HFFc6 (cell line): ENCODE measurements at places on chromosomes 1 and 21.
A peak's percentile ranks its signal among the peaks of the same experiment; 100 is the strongest.

GRCh38 chr21:33116676-33117075 lies 46.7 kb downstream of the OLIG1 start:
- no peak for DNase-seq

DNA sequence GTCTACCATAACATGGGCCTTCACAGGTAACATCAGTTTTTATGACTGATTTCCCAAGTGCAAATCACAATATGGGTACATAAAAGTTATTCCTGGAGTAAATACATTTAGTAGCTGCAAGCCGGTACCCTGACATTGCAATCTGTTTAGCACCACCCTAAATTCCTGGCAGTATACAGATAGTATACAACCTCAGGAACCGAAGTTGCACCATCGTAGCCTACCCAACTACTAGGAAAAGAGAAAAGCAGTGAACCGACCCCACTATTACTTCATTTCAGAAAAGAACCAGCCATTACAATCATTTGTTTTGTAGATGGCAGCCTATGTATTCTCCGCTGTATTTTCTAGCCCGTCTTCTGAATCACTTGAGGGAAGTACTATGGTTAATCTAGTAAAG lies 1.1 kb downstream of the ADIPOR1 start:
- DNase-seq, result no peak

GRCh38 chr1:92538413-92539061 lies 51.8 kb upstream of the GFI1 start:
- DNase-seq, result peak; percentile 40

DNA sequence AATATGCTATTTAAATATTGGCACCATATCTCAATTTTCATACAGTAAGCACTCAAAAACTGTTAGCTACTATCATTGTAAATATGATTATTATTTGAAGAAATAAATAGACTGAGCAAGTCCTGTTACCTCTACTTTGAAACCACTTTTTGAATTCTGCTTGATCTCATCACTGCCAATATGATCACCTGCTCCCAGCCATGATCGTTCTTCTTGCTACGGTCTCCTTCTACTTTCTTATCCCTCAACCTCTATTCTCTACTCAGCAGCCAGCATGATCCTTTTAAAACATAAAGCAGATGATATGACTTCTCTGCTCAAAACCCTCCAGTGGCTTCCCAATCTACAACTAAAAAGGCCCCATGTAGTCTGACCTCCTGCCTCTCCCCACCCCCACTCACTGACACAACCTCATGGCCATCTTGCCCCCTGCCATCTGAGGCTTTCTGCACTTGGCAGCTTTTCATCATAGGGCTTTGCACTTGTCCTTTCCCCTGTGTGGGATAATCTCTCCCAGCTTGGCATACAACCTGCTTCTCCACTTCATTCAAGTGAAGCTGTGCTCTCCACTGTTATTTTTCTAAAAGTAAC lies 27.2 kb downstream of the CD34 start:
- no peak for DNase-seq

DNA sequence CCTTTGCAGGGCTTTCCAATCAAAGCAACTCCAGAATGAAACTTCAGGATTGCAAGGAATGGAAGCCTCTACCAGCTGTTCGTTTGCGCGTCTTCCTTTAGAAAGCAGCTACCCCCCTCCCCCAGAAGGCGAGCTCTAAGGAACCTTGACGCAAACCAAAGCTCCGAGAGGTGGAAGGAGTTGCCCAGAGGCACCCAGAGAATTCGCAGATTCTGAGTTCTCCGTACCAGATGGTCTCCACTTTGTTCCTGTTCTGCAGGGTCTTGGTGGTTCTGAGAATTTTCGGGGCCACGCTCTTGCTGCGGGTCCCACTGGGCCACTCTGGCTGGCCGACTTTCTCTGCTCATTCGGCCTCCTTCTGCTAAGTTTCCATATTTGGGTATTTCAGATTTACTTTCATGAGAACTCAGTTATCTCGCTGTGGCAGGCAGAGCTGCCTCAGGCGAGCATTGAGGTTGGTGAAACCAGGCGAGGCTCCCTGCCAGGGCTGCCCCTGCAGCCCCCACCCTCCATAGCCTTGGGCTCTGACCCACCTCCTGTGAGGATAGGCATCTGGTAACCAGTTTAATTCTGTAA lies 801 bp downstream of the TRAF5 start:
- peak; percentile 49 for DNase-seq

DNA sequence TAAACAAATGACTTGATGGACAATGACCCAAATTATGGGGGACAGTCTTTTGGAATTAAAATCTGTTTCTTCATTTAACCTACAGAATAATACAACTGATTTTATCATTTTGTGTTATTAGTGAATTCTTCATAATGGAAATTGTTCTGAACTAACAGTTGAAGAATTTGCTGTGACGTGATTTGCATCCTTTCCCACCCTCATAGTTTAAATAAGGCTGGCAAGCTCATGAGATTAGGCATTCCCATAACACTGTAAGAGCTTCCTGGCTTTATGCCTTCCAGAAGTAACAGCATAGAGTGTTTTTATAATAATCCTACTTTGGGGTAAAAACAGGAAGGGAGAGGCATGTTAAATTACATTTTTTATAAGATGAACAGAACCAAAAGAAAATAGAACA lies 95.7 kb downstream of the ATP6V1G3 start:
- DNase-seq, result peak; percentile 65

- DNase-seq, result peak; percentile 19
Observed at GRCh38 chr1:7218210-7218832, 433.1 kb downstream of the CAMTA1 start.

DNA sequence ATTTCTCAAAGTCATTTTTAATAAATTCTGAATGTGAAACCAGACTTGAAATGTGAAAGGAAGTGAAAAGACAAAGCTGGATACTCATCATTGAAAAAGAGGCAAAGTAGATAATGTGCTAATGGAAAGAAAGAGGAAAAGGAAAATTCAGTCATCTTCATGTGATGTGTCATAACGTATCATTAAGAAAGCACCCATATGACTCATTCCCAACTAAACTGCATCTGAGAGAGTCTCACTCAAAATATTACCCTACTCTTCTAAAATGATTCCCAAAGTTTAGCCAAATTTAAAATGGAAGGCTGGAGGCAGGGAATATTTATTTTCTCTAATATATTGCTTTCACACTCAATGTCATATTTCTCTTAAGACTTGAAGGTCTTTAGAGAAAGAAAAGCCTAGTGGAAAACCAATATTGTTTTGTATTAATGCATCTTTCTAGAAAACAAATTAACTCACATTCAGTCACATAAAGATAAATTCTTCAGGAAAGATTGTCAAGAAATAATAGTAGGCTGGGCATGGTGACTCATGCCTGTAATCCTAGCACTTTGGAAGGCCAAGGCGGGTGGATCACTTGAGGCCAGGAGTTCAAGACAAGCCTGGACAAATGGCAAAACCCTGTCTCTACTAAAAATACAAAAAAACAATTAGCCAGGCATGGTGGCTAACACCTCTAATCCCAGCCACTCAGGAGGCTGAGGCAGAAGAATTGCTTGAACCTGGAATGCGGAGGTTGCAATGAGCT lies 129.9 kb downstream of the SLC30A10 start:
- DNase-seq, result peak; percentile 30

GRCh38 chr1:17075470-17076255 lies 21.8 kb upstream of the SDHB start:
- no peak for DNase-seq

- DNase-seq, result no peak
Observed at GRCh38 chr1:22888320-22889075, 84.2 kb downstream of the LACTBL1 start.

GRCh38 chr21:36004441-36004840 lies 55.9 kb downstream of the SETD4 start:
- peak; percentile 15 for DNase-seq

- DNase-seq, result no peak
Observed at GRCh38 chr21:26748066-26748465, 97.1 kb downstream of the ADAMTS1 start.

GRCh38 chr1:30852026-30852425 lies 56.5 kb downstream of the SDC3 start:
- no peak for DNase-seq

GRCh38 chr1:79920960-79921669 lies 914.6 kb upstream of the ADGRL4 start:
- DNase-seq, result no peak

DNA sequence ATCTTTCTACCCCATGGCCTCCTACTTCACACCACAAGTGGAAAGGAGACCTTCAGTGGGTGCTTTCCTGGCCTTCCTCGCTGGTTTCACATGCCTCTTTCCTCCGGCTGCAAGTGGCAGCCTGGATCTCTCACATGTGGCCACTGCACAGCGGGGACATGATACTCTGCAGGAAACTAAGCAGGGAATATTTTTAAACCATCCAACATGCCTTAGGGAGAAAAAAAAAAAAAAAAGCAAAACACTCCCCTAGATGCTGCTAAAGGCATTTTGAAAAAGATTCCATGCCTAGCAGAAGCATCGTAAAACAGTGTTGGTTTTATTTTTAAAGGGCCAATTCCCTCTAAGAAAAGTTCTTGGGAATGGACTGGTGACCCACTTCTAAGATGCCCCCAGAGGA lies 12.2 kb upstream of the GJA5 start:
- DNase-seq, result peak; percentile 3

- no peak for DNase-seq
Observed at GRCh38 chr1:183090391-183091006, 67.3 kb downstream of the LAMC1 start.

DNA sequence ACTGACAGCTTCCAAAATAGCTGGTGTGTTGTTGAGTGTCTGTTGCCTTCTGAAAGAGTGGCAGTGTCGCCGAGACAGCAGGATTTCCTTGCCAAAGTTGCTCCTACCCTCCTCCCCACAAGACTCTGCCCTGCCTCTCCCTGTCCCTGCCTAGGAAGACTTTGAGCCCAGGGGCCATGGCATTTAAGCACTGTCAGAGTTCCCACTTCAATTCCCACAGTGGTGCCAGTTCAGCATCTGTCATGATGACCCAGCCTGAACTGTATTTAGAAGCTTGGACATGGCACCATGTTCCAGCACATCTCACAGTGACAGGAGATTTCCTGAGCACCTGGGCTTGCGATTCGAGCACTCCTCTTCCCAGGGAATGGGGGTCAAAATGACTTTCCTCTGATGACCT lies 43.6 kb downstream of the TBX15 start:
- no peak for DNase-seq

DNA sequence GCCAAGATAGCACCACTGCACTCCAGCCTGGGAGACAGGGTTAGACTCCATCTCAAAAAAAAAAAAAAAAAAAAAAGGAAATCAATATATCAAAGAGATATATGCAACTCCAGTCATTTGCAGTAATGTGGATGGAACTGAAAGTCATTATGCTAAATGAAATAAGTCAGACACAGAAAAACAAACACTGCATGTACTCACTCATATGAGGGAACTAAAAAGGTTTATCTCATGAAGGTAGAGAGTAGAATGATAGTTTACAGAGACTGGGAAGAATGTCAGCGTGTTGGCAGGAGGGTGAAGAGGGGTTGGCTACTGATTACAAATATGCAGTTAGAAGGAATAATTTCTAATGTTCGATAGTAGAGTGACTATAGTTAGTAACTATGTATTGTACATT lies 13.2 kb downstream of the HSD11B1 start:
- no peak for DNase-seq

GRCh38 chr1:220420726-220421125 lies 107.2 kb upstream of the MARK1 start:
- no peak for DNase-seq

GRCh38 chr1:60066001-60066400 lies 7.6 kb downstream of the C1orf87 start:
- no peak for DNase-seq

DNA sequence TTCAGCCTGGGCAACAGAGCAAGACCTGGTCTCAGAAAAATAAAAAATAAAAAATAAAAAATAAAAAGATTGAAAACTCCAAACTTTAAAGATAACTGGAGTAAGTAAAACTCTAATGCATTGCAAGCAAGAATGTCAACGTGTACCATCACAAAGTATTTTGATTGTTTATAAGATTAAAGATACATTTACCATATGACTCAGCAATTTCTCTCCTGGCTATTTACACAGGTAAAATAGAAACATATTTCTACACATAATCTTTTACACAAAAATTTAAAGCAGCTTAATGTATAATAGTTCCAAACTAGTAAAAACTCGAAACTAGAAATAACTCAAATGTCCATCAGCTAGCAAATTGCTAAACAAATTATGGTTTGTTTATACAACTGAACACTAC lies 456.1 kb upstream of the RGS18 start:
- no peak for DNase-seq

- no peak for DNase-seq
Observed at GRCh38 chr1:26533951-26534509, 4.5 kb downstream of the RPS6KA1 start.

DNA sequence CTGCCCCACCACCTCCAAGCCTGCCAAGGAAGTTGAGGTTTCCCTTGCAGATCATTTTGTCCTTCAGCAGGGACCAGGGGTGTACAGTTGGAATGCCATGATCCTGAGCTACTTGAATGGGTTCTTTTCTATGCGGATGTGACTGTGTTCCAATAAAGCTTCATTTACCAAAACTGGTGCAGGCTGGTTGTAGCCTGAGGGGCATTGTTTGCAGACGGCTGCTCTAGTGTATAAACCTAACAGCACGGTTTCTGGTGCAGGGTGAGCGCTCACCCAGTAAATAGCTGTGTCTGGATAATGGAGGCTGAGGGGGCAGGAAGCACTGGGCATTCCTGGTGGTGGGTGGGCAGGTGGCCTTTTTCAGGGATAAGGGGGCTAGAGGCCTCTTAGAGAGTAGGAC lies 72.7 kb upstream of the ACTL8 start:
- DNase-seq, result no peak

- DNase-seq, result no peak
Observed at GRCh38 chr1:242828828-242829227, 304.3 kb upstream of the PLD5 start.
